ENCODE measurements at places on chromosomes 11 and 22. TPM values are rescaled to one million over a fixed set of nuclear protein-coding genes. Genes with fewer than 3 reads are reported as not detected.

MYO7A gene
- 18.3 TPM for total RNA-seq

LMO1 gene
- not detected for total RNA-seq

GPHA2 gene
- not detected for total RNA-seq

OR10D3 gene
- total RNA-seq: 0.67 TPM

DNA sequence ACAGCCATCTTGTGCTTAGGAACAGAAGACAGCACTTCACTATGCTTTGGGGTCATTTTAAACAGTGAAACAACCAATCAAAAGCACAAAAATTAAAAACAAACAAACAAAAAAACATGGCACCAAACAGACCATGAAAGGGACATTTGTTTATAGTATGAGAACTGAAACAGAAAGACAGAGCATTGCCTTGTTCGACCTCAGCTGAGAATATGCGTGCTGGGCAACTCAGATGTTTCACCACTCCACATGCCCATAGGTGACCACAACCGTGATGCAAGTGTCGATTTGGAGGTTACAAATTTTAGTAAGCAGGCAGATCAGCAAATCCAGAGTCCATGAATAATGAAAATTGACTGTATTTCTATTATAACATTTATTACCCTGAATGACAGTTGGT, 30.0 kb downstream of the NNMT start:
- H3K4me3 ChIP-seq: no peak overlapping the region
- no peaks in the 10 kb centered on the region for H3K36me3 ChIP-seq
- H3K27ac ChIP-seq: no peak overlapping the region

DNA sequence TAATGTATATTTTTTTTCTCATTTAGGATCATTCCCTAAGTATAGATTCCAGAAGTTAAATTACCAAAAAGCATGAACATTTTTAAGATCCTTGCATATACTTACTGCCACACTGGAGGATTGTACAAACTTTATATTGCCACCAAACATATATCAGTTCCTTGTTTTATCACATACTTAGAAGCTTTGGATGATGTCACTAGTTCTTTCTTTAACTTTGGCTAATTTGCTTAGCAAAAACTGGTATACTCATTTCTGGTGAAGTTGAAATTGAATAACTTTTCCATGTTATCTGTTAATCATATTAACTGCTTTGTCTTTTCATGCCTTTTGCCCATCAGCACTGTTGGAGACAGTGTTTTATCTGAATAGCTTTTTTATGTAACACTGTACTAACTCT, 31.6 kb upstream of the PRDM10 start:
- DNase-seq: no peak
- no peak overlapping the region for H3K4me3 ChIP-seq
- H3K27me3 ChIP-seq: no peaks in the 10 kb centered on the region
- peaks cover 1% of the 10 kb centered on the region for H3K4me1 ChIP-seq

DNA sequence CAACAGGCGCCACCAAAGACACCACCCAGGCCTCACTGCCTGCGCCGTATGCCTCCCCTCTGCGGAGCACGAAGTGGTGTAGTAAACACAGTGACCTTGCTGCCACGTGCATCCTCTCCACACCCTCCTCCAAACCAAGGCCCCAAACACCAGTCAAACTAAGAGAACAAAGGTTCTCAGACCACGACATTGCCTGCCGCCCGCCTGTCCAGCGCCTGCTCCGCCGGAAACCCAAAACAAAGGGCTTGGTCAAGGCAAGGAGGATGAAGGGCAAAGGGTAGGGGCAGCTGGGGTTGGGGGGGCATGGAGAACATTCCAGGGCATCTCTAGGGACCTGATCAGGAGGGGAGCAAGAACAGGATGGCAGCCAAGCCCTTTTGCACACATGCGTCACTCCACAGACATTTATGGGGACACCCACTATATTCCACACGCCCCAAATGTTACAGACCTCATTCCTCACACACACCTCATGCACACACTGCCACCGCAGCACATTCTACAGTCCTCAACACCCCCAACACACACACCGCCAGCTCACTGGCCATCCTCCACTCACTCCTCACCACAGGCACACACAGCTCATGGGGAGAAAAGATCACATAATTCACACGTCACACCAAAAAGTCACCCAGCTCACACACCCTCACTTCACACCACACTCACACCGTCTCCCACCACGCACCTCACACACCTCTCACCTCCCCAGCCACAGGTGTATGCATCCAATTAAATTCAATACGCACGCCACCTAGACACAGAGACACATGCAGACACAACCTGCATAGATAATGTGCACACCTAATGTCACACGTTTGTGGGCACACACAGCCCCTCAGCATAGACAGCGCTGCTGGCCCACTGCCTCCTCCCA, 34.5 kb downstream of the PDE2A start:
- no peak overlapping the region for H3K4me3 ChIP-seq
- DNase-seq: no peak
- H3K4me1 ChIP-seq: peaks cover 40% of the 10 kb centered on the region

- no peak overlapping the region for H3K4me3 ChIP-seq
- H3K36me3 ChIP-seq: no peaks in the 10 kb centered on the region
- no peak for DNase-seq
- no peaks in the 10 kb centered on the region for H3K27me3 ChIP-seq
- no peak overlapping the region for H3K27ac ChIP-seq
Measured at GRCh38 chr11:111334532-111335502, 36.5 kb downstream of the POU2AF3 start.

DNA sequence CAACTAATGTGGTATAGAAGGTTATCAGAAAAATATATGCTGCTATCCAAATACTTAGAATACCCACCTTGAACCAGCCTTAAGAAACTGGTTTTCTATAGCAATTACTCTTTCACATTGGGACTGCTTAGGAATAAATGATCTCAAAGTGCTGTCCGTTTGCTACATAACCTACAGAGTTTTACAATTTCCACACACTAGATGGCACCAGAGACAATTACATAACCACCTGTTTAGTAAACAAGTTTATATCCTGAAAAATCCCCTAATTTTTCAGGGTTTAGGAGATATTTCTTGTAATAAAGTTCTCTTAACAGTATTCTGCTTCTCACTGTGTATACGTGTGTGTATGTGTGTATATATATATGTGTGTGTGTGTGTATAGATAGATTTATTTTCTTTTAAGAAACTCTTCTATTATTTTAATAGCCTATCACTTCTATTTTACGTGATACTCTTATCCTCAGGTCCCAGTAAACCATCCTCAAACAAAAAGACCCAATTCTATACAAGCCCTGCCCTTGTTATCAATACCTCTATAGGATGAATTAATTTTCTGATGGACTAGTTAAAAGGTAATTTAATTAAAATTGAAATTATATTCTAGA, 6.7 kb upstream of the OR5I1 start:
- DNase-seq: peak; percentile 26
- H3K27ac ChIP-seq: no peak overlapping the region
- no peak overlapping the region for H3K4me3 ChIP-seq
- H3K27me3 ChIP-seq: no peaks in the 10 kb centered on the region

GRCh38 chr11:70779433-70780245, 381.3 kb downstream of the CTTN start:
- no peak overlapping the region for H3K4me3 ChIP-seq
- peaks cover 9% of the 10 kb centered on the region for H3K4me1 ChIP-seq
- H3K27me3 ChIP-seq: peaks cover 2% of the 10 kb centered on the region
- no peaks in the 10 kb centered on the region for H3K36me3 ChIP-seq
- no peak overlapping the region for H3K27ac ChIP-seq
- no peak for DNase-seq

- H3K4me1 ChIP-seq: peaks cover 6% of the 10 kb centered on the region
- no peaks in the 10 kb centered on the region for H3K36me3 ChIP-seq
- peaks cover 1% of the 10 kb centered on the region for H3K27me3 ChIP-seq
- no peak for DNase-seq
- no peak overlapping the region for H3K27ac ChIP-seq
Measured at GRCh38 chr11:19631712-19632498, 80.7 kb upstream of the NAV2 start.

- H3K27me3 ChIP-seq: peaks cover 6% of the 10 kb centered on the region
- no peak overlapping the region for H3K4me3 ChIP-seq
- peaks cover 29% of the 10 kb centered on the region for H3K36me3 ChIP-seq
- DNase-seq: no peak
- H3K4me1 ChIP-seq: peaks cover 10% of the 10 kb centered on the region
Measured at GRCh38 chr11:72582206-72583176, 91.7 kb downstream of the PDE2A start.

- H3K4me3 ChIP-seq: no peak overlapping the region
- H3K27me3 ChIP-seq: peaks cover 3% of the 10 kb centered on the region
- H3K36me3 ChIP-seq: no peaks in the 10 kb centered on the region
Measured at GRCh38 chr11:34030382-34030781, 21.1 kb upstream of the CAPRIN1 start.

DNA sequence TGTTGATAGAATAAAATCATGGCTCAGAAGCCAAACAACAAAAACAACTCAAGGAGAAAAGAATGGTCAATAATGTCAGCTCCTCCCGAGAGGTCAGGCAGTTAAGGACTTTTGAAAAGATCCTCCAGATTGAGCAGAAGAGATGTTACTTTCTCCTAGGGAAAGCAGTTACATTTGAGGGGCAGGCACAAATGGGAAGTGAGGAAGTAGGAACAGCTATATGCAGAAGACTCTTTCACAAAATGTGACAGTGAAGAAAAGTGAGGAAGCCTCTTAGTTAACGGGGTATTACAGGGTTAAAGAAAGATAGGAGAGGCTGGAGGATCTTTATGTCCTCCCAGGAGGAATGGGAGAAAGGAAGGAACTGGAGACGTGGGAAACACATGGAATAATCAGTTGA, 3.4 kb downstream of the DCHS1 start:
- no peaks in the 10 kb centered on the region for H3K36me3 ChIP-seq
- no peak overlapping the region for H3K27ac ChIP-seq
- H3K27me3 ChIP-seq: peaks cover 4% of the 10 kb centered on the region
- H3K4me3 ChIP-seq: no peak overlapping the region
- DNase-seq: no peak

DNA sequence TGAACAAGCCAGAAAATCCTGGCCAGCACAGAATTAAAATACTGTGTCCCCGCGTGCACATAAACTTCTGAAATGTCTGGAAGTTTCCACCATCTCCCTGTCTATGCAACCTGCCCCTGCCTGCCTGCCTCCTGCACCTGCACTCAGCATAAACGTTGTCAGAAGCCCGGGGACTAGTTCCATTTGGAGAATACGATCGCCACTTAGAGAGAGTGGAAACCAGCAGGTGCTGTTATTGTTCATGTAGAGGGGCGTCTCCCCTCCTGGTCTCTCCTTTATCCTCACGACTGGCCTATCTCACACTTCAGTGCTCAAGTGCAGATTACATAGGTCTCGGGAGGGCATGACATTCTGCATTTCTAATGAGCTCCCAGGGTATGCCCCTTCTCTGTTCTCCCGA, 35.6 kb downstream of the MPPED1 start:
- H3K4me1 ChIP-seq: peaks cover 8% of the 10 kb centered on the region
- H3K4me3 ChIP-seq: no peak overlapping the region
- no peak overlapping the region for H3K27ac ChIP-seq
- no peak for DNase-seq
- H3K27me3 ChIP-seq: peaks cover 4% of the 10 kb centered on the region
- no peaks in the 10 kb centered on the region for H3K36me3 ChIP-seq

DNA sequence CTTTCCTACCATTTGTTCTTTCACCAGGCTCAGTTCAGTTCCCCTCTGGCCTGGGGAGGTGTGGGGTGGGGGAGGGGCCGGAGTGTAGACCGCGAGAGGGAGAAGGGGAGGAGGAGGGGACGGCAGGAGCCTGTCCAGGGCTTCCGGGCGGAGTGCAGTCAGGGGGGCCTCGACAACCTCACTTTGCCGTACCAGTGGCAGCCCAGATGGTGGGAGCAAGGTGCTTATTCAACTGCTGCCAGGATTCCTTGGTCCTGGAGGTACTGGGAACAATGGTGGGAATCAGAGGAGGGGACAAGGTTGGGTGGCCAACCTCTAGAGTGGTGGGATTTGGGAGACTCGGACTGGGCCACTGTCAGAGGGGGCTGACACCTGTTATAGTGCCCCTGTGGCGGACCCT, 1.2 kb downstream of the BACE1 start:
- DNase-seq: no peak
- H3K4me1 ChIP-seq: peaks cover 11% of the 10 kb centered on the region
- H3K4me3 ChIP-seq: peak overlapping the region; percentile 85
- no peak overlapping the region for H3K27ac ChIP-seq

DNA sequence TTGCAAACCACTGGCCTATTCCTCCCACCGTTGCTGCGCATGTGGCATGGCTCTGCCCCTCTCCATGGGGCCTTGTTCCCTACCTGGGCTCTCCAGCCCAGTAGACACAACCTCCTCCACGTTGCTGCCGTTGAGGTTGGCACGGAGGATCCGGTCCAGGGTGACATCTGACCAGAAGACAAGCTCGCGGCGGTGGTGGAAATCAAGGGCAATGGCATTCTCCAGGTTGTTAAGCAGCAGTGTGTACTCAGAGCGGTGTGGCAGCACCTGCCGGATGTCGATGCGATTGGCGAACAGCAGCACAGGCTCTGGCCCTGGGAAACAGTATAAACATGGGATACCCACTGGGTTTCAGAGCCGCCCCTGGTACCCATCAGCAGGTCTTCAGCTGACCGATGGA, 23.8 kb downstream of the LRP4 start:
- no peak overlapping the region for H3K4me3 ChIP-seq
- no peak overlapping the region for H3K27ac ChIP-seq
- H3K27me3 ChIP-seq: peaks cover 4% of the 10 kb centered on the region
- no peaks in the 10 kb centered on the region for H3K4me1 ChIP-seq
- H3K36me3 ChIP-seq: peaks cover 16% of the 10 kb centered on the region

- no peak overlapping the region for H3K4me3 ChIP-seq
- H3K27ac ChIP-seq: peak overlapping the region; percentile 74
- H3K27me3 ChIP-seq: peaks cover 3% of the 10 kb centered on the region
- peaks cover 37% of the 10 kb centered on the region for H3K4me1 ChIP-seq
- H3K36me3 ChIP-seq: peaks cover 4% of the 10 kb centered on the region
Measured at GRCh38 chr11:102757823-102758549, 22.4 kb downstream of the MMP10 start.

GRCh38 chr11:74754507-74755252, 6.0 kb downstream of the RNF169 start:
- peaks cover 5% of the 10 kb centered on the region for H3K27me3 ChIP-seq
- H3K4me1 ChIP-seq: peaks cover 25% of the 10 kb centered on the region
- H3K4me3 ChIP-seq: no peak overlapping the region
- no peak for DNase-seq

- no peaks in the 10 kb centered on the region for H3K27me3 ChIP-seq
- H3K4me3 ChIP-seq: no peak overlapping the region
- peaks cover 7% of the 10 kb centered on the region for H3K4me1 ChIP-seq
- H3K36me3 ChIP-seq: no peaks in the 10 kb centered on the region
- peak; percentile 70 for DNase-seq
Measured at GRCh38 chr11:59053387-59053786, 32.7 kb upstream of the GLYATL1B start.
